ENCODE measurements at places on chromosomes 7 and 10.
A peak's percentile ranks its signal among the peaks of the same experiment; 100 is the strongest.

GRCh38 chr10:101839416-101840063 is 4.1 kb downstream of the KCNIP2 start:
- peak; percentile 64 for DNase-seq

- no peak for DNase-seq
Observed at GRCh38 chr7:115363916-115364315, 442.0 kb downstream of the MDFIC start.

DNA sequence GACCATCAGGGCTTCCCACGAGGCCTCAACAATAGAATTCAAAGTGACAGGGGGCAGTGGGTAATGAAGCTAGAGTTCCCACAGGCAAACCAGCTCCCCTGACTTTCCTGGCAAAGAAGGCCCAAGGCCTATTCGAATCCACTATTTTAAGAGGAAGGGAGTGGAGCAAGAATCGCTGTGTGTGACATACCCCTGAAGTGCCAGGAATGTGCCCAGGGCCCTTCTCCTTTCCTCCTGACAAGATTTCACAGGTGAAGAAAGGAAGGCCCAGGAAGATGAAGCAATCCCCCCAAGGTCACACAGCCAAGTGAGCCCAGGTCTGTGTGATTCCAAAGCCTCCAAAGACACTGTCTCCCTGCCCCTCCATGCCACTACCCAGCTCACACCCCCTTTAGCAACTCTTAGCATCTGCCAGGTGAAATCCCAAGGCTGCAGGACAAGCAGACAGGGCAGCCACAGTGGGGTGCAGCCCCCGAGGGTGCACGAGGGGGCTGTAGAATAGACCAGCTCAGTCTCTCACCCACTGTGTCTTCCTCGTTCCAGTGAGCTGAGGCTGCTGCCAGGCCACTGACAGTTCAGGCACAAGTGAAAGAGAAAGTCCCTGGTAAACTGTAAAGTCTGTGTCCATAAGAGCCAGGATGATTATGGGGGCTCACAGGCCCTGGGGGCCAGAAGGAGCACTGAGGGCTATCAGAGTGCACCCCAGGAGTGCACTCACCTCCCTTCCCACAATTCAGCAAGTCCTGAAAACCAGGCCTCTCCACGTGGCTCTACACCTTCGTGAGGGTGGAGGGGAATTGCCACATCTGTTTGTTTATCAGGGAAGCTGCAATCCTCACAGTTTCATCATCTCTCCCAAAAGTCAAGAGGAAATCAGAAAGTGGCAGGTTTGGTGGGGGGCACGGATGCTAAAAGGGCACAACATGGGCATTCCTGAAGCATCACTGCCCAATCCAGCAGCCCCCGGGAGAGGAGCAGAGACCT is 70.8 kb upstream of the ZMIZ1 start:
- DNase-seq = no peak

GRCh38 chr10:112490545-112490944 is 43.5 kb downstream of the VTI1A start:
- no peak for DNase-seq

GRCh38 chr7:26103596-26103995 is 48.4 kb upstream of the NFE2L3 start:
- no peak for DNase-seq

DNA sequence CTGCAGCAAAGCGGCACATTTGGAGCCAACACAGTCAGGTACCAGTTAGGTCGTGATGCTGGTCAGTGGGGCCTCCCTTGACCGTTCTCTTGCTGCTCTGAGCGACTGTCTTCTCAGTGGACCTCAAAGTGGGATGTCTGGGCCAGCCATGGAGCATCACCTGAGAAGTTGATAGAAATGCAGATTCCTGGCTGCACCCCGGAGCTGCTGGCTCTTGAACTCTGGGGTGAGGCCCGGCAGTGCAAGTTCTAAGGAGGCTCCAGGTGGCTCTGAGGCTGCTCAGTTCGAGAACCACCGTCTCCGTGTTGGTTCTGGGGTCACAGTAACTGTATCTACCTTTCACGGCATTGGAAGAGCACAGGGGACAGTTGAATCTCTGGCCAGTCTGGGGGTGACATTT is 147.5 kb downstream of the WDR37 start:
- DNase-seq = no peak

- no peak for DNase-seq
Observed at GRCh38 chr7:81776161-81776560, 6.3 kb upstream of the HGF start.

DNA sequence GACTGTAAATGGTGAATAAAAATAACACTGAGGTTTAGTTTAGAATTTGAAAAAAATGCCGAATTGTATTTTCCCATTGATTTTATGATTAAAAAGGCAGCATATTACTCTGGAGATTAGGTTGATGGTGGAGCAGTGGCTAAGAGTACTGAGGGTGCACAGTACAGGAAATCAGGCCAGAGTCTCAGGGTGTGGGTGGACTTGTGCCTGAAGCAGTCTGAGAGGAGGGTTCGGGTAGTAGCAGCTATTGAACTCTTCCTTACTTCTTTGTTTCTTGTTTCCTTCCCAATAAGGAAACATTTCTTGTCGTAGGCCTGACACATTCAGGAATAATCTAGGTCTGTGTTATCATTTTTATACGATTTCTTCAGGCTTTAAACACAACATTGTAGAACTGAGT is 319.0 kb upstream of the MBL2 start:
- DNase-seq = no peak

- DNase-seq = no peak
Observed at GRCh38 chr7:117637937-117638336, 158.1 kb downstream of the CFTR start.

GRCh38 chr7:142645777-142646176 is 103.5 kb upstream of the PRSS1 start:
- DNase-seq = no peak

GRCh38 chr7:73435471-73436009 is 2.0 kb downstream of the FZD9 start:
- DNase-seq = no peak

DNA sequence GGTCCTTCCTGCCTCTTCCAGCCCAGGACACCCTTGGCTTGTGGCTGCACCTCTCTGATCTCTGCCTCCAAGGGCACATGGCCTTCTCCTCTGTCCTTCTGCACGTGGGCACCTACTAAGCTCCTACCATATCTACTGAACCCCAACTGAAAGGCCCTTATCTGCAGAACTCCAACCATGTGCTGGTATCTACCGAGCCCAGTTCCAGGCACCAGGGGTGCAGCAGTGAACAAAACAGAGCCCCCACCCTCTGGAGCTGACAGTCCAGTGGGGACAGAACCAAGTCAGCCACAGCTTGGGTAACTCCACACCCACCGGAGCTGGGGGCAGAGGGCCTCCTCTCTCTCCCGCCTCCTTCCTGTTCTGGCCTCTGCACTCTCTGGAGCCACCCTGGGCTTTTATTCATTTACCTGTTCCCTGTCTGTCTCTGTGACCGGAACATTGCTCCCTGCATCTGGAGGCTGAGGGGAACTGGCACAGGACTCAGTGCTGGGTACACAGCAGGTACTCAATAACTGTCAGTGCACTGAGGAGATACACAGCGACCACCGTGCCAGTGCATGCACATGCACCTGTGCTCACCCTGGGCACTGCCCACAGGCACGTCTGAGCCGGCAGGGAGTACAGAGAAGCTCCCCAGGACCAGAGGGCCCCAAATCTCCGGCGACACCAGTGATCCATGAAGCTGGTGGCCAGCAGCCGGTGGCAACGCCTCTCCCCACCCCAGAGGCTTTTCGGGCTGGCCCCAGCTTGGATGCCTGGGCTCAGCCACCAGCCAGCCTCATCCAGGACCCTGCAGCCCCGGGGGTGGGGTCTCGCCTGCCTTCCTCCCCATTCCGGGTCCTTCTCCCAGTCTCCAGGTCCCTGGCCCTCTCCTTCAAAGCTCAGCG is 2.0 kb downstream of the MICALL2 start:
- peak; percentile 74 for DNase-seq

DNA sequence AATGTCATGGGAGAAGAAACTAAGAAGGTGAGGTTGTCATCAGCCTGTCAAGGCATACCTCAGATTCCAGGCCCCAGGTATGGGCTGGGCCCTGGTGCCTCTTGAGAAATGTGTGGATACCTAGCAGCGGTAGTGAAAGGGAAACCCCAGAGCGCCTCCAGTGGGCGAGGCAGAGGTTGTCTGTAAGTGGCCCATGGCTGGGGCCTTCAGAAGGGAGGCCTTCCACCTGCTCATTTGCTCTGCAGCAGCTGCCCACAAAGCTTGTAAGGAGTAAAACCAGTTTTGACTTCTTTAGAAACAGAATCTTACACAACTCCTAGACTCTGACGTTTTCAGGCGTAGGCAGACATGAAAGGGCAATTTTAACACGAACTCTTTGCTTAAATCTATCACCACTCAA is 509.9 kb downstream of the PARD3 start:
- DNase-seq = no peak

DNA sequence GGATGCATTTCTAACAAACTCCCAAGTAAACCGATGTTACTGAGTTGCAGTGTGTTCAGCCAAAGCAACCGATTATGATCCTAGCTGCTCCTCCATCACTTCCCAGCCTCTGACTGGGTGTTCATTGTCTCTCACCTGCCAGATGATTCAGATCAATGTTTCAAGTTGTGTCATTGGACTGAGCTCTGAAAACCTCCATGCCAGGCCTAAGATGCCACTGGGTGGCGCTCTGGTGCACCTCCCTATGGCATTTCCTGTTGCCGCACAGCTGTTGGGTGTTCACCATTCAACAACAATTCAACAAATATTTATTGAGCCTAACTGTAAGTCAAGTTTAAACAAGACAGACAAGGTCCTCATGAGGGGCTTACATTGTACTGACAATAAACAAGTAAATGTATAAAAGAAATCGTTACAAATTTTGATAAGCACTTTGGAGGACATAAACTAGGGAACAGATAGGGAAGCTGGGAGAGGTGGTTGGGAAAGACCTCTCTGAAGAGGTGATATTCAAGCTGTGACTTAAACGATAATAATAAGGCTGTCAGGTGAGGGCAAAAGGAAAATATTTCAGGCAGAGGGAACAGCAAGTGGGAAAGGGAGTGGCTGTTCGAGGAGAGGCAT is 22.8 kb downstream of the RGR start:
- DNase-seq = peak; percentile 7

DNA sequence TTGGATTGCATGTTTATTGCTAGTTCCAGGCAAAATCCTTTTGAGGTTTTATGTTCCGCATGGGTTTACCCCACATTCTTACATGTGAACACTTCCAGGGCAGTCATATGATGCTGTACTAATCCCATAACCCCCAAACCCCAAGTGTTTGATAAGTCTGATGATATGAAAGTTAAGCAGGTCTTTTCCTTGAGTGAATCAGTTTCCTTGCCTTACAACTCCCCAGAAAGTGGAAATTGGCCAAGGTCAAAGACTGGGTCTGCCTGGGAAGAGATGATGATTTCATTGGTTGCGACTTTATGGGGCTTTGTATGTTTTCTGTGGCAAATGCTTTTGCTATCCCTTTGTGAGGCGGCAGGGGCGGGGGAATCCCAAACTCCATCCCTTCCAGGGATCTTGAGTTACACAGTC is 24.7 kb downstream of the AFAP1L2 start:
- no peak for DNase-seq

- no peak for DNase-seq
Observed at GRCh38 chr7:50720295-50720694, 62.4 kb downstream of the GRB10 start.

DNA sequence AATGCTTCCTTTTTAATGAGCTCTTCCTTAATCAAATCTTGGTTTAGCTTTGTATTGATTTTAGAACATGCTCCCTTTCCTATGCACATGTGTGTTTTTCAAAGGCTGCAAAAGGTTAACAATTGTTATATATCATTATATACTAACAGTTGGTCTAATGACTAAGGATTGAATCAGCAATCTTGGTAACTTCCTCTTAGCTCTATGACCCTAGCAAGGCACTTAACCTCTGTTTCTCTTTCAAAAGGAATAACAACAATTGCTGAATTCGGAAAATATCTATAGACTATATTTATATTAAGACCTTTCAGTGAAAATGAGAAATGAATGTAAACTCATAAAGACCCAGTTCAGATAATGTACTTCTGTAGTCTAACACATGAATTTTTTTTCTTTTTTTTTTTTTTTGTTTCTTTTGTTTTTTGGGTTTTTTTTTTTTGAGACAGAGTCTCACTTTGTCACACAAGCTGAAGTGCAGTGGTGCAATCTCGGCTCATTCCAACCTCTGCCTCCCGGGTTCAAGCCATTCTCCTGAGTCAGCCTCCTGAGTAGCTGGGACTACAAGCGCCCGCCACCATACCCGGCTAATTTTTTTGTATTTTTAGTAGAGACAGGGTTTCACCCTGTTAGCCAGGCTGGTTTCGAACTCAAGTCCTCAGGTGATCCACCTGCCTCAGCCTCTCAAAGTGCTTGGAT is 48.8 kb downstream of the HOXA1 start:
- no peak for DNase-seq

GRCh38 chr7:151453326-151453791 is 13.4 kb upstream of the CRYGN start:
- DNase-seq = no peak

GRCh38 chr7:128172963-128173362 is 68.1 kb upstream of the LEP start:
- no peak for DNase-seq

DNA sequence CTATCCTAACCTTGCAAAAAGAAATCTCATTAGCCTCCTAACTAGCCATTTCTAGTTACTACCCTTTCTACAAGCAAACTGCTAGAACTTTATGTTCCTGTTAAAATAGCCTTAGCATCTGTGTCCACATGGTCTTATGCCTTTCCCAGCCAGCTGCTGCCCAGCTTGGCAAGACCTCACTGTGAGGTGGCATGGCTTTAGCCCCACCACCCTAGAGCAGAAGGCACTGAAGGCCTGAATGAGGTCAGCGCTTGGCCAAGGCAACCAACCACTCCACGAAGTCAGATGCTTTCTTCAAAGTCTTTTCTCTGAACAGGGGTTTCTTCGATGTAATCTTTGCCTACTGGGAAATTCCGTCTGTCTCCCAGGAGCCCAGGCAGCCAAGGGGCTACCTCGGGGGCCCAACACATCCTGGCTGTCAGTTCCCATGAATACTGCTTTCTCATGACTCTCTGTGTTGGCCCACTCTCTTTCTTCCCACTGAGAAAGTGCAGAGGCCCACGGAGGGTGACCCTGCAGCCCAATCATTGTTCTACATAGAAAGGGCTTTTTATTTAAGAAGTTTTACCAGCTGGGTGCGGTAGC is 41.6 kb downstream of the POLR3A start:
- no peak for DNase-seq

- DNase-seq = no peak
Observed at GRCh38 chr7:131795400-131795799, 239.0 kb upstream of the PODXL start.

DNA sequence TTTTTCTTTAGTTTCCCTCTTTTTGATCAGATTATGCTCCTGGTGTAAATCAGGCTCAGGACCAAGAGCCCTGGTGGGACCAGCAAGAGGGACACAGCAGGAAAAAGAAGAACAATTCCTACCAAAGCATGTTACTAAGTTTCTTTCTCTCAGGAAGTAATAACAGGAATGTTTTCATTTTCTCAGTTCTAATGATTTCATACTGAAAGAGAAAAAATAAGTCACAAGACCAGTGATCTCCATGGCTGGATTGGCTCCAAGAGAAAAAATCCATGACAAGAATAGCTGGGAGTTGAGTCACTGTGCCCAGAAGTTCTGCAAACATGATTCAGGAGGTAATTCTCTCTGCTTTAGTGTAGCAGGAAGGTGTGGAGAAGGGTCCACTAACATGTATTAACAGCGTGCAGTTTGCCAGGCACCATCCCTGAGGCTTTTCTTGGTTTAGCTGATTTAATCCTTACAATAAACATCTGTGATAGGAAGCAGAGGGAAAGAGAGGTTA is 23.8 kb upstream of the IFIT2 start:
- no peak for DNase-seq

- DNase-seq = no peak
Observed at GRCh38 chr7:131596785-131597184, 40.4 kb upstream of the PODXL start.

Measured in hematopoietic multipotent progenitor cell treated with erythropoietin and hydrocortisone succinate and interleukin-3 and kit ligand, for 17 days (in vitro differentiated cells).